ENCODE measurements at places on chromosomes 6 and 20.

- no peak for DNase-seq
These were observed 3.3 kb downstream of the SPEF1 start for GRCh38 chr20:3777716-3778629.

GRCh38 chr6:84123186-84123585 lies 89.6 kb downstream of the MRAP2 start:
- DNase-seq: no peak

DNA sequence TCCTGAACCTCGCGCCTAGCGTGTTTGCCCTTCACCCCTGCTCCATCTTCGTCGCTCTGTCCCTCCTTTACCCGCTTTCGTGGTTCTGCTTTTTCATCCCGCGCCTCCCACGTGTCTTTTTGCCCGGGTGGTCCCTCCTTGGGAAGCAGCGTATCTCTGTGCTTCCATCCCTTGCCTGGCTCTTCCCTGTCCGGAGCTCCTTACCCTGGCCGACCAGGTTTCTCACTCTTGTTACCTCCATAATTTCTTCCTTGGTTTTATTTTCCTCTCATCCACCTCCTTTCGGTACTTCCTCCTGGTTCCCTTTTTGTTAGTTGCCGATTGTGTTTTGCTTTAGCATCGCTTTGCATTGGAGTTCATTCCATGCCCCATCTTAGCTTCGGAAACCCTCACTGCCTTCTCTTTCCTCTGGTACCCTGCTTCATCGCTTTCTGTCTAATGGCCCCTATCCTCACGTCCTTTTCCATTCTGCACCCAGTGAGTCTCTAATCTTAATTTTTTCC lies 735 bp downstream of the FAM135A start:
- no peak for DNase-seq

GRCh38 chr6:8130399-8130798 lies 28.1 kb upstream of the EEF1E1 start:
- DNase-seq: no peak
